Right kidney (tissue), 9 donors: ENCODE measurements at places on chromosomes 4 and X.

GRCh38 chr4:4470208-4470607 lies 71.6 kb downstream of the STX18 start:
- DNase-seq: no peak

DNA sequence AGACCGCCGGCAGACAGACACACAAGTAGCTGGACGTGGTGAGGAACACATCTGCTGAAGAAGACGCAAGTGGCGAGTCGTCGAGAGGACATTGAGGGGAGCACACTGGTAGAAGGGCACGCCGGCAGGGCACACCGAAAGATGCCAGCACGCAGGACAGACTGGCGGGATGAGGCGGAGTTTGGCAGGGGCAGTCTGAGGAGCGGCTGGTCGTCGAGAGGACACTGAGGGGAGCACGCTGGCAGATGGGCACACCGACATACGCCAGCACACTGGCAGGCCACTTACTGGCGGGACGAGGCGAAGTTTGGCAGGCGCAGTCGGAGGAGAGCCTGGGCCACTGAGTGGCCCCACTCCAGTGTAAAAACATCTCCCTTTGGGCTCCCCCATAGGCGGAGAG lies 42.1 kb downstream of the RASGEF1B start:
- no peak for DNase-seq

DNA sequence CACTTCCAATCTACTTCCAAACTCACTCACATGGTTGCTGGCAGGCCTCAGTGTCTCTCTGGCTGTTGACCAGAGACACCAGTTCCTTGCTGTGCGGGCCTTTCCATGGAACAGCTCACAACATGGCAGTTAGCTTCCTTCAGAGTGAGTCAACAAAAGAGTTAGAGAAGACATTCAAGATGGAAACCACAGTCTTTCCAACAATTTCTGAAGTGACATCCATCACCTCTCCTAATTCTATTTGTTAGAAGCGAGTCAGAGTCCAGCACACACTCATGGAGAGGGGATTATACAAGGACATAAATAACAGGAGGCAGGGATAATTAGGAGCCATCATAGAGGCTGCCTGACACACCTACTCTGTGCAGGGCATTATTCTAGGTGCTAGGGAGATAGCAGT lies 62.5 kb upstream of the TMEM164 start:
- DNase-seq: no peak

- DNase-seq: no peak
Observed at GRCh38 chr4:41148292-41148691, 66.0 kb downstream of the APBB2 start.

DNA sequence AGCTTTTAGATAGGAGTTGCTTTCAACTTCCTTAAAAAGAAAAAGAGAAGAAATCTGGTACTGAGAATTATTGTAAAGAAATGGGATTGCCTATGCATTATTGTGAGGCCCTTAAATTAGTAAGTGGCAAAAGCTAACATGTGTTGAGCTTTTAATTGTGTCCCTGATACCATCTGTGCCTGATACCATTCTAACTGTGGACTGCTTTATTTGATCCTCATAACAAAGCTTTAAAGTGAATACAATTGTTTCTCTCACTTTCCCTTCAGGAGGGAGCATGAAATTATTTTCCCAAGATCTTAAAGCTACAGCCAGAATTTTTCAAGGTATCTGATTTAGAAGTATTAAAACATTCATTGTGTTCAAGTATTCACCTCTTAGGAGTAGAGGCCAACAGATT lies 9.9 kb downstream of the KCTD8 start:
- DNase-seq: no peak

GRCh38 chrX:154490021-154490413 lies 412 bp downstream of the SLC10A3 start:
- DNase-seq: peak; percentile 52

- no peak for DNase-seq
Observed at GRCh38 chrX:126551725-126552312, 795 bp downstream of the DCAF12L1 start.

GRCh38 chr4:39759569-39759968 lies 61.6 kb downstream of the UBE2K start:
- no peak for DNase-seq

DNA sequence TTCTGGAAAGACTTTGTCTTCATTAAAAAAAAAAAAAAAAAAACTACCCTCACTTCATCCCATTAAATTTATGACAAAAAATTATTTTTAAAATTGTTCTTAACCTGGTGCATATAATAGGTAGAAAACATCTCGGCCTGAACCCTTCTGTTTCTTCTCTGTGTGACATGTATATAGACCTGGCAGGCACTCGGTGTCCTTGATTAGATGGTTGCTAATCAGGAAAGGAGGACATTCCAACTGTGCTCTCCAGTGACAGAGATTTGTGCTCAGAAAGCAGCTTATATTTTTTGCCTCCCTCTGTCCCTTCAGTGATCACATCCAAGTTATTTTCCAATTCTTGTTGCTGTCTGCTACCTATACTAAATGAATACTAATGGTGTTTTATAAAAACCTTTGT lies 355.6 kb downstream of the CBLL2 start:
- no peak for DNase-seq
